Activated T-cell treated with anti-CD3 and anti-CD28 coated beads, Interleukin-2, amount 50 U/mL, for 72 hours (primary cell): ENCODE measurements at places on chromosomes 7 and 10. TPM values are rescaled to one million over a fixed set of nuclear protein-coding genes. Genes with fewer than 3 reads are reported as not detected.

Gene POU6F2
- 0.14 TPM for total RNA-seq

Gene PRTFDC1
- total RNA-seq: 0.46 TPM

Gene ARL5B
- 18.5 TPM for total RNA-seq

Gene GIMAP1
- 9.3 TPM for total RNA-seq

Gene OR2A42
- not detected for total RNA-seq

Gene KCNMA1
- total RNA-seq: 1.0 TPM

Gene POM121C
- 72.5 TPM for total RNA-seq

Gene SORBS1
- total RNA-seq: 2.4 TPM

Gene AGAP6
- 18.4 TPM for total RNA-seq

DNA sequence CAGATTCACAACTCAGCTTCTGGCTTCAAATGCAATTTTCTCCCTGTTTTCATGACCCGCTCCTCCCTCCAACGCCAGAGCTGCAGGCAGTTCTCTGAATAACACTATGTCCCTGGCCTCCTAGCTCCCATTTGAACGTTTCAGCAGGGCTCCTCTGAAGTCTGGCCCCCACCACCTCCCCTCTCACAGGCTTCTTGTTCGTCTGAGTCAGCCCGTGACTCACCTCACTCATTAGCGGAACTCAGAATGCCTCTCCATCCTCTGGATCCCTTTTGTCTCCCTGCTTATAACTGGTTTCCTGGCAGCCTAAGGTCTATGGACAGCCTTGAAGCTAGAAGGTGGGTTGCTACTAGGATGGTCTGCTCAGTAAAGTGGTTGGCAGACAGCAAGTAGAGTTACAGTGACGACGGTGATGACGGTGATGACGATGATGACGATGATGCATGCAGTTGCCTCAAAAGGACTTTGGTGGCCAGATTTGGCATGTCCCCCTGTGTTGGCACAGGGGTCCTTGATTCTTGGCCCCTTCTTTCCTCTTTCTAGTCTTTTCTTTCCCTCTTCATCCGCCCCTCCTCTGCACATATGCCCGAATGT lies 83.3 kb upstream of the MKLN1 start:
- no peak for DNase-seq
- H3K4me1 ChIP-seq: no peaks in the 10 kb centered on the region
- H3K36me3 ChIP-seq: no peaks in the 10 kb centered on the region
- no peak overlapping the region for H3K4me3 ChIP-seq
- H3K27me3 ChIP-seq: peaks cover 4% of the 10 kb centered on the region

GRCh38 chr10:59036311-59037017 lies 140.0 kb upstream of the PHYHIPL start:
- no peak overlapping the region for H3K4me3 ChIP-seq
- no peaks in the 10 kb centered on the region for H3K27me3 ChIP-seq
- no peak for DNase-seq
- H3K36me3 ChIP-seq: no peaks in the 10 kb centered on the region
- H3K27ac ChIP-seq: no peak overlapping the region
- no peaks in the 10 kb centered on the region for H3K4me1 ChIP-seq

GRCh38 chr10:76641215-76641614 lies 996.4 kb downstream of the KCNMA1 start:
- no peak overlapping the region for H3K4me3 ChIP-seq
- no peak overlapping the region for H3K27ac ChIP-seq
- DNase-seq: no peak

DNA sequence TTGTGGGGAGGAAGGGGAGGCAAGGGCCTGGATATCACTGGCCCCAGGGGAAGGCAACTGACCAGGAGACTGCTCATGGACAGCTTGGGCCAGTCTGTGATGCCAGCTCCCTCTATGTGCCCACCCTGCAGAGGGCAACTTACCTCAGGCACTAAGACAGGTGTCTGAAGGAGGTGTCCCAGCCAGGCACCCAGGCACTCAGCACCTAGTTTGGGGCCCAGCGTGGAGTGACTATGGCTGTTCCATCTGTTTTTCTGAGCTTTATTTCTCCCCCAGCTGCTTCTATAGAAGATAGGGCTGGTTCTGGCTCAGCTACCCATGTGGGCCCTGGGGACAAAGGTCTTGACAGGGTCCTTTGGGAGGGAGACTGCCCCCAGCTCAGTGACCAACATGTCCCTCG lies 150.6 kb upstream of the PCBD1 start:
- H3K4me3 ChIP-seq: no peak overlapping the region
- no peak for DNase-seq
- H3K4me1 ChIP-seq: no peaks in the 10 kb centered on the region
- no peak overlapping the region for H3K27ac ChIP-seq
- H3K36me3 ChIP-seq: no peaks in the 10 kb centered on the region

DNA sequence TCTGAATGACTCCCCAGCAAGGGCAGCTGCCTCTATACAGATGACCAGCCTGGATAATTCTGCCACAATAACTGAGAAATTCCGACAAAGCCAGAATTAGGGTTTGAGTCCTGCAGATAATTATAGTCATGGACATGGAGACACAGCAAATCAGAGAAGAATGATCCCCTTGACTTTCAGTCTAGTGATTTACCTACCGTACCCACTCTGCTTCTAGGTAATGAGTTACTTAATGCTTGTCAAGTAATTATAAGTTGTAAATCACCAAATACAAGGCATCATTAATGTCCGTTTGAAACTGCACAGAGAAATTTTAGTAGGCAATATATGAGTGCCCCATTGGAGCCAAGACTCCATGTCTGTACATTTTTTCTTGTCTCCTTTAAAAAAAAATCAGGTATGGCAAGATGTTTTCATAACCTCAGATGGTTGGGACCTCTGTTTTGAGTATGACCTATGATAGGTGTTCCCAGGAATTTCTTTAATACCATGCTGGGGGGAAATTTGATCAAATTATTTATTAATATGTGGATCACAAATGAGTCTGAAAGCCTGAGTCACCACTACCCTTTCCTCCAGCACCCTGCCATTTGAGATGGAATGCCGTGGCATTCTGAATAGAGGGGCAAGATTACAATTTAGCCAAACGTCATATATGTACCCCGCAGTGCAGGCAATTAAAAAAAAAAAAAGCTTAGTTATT lies 5.5 kb upstream of the ARID5B start:
- H3K4me1 ChIP-seq: peaks cover 48% of the 10 kb centered on the region
- no peaks in the 10 kb centered on the region for H3K27me3 ChIP-seq
- peaks cover 2% of the 10 kb centered on the region for H3K36me3 ChIP-seq

GRCh38 chr7:24521917-24522623 lies 51.2 kb upstream of the PALS2 start:
- no peak overlapping the region for H3K4me3 ChIP-seq
- no peaks in the 10 kb centered on the region for H3K36me3 ChIP-seq
- H3K27ac ChIP-seq: no peak overlapping the region

GRCh38 chr10:29588629-29589421 lies 45.9 kb downstream of the SVIL start:
- peaks cover 17% of the 10 kb centered on the region for H3K4me1 ChIP-seq
- no peak for DNase-seq
- H3K27me3 ChIP-seq: no peaks in the 10 kb centered on the region
- no peak overlapping the region for H3K4me3 ChIP-seq

DNA sequence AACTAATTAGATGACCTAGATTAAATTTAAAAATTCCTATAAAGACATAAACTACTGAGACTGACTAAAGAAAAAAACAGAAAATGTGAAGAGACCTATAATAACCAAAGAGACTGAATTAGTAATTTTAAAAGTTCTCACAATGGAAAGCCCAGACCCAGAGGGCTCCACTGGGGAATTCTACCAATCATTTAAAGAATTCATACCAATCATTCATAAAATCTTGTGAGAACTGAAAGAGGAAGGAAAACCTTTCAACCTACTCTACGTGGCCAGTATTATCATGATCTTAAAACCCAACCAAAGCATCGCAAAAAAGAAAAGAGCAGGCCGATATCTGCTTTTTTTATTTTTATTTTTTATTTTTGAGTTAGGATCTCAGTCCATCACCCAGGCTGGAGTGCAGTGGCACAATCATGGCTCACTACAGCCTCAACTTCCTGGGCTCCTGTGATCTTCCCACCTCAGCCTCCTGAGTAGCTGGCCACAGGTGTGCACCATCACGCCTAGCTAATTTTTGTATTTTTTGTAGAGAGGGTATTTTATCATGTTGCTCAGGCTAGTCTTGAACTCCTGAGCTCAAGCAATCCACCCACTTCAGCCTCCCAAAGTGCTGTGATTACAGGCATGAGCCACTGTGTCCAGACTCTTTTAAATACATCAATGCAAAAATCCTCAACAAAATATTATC lies 48.6 kb downstream of the DGKI start:
- no peaks in the 10 kb centered on the region for H3K4me1 ChIP-seq
- H3K27ac ChIP-seq: no peak overlapping the region
- no peak overlapping the region for H3K4me3 ChIP-seq
- H3K36me3 ChIP-seq: no peaks in the 10 kb centered on the region
- DNase-seq: no peak

DNA sequence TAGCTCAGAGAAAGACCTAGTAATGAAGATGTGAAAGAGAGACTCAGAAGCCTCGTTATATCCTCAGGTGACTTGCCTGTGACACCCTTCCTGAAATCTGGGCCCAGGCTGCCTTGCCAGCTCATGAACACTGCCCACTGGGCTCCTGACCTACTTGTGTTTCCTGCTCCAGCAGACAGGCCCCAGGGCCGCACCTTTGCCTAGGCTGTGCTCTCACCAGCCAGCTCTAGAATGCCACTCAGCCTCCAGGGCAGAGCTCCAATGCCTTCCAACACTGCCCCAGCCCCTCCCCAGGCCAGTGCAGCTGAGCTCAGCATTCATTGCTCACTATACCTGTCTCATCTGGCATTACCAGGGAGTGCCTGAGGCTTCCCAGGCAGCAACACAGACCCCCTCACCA lies 94.3 kb downstream of the DLG5 start:
- no peaks in the 10 kb centered on the region for H3K27me3 ChIP-seq
- H3K36me3 ChIP-seq: no peaks in the 10 kb centered on the region
- no peak for DNase-seq
- H3K4me1 ChIP-seq: peaks cover 17% of the 10 kb centered on the region
- no peak overlapping the region for H3K4me3 ChIP-seq

DNA sequence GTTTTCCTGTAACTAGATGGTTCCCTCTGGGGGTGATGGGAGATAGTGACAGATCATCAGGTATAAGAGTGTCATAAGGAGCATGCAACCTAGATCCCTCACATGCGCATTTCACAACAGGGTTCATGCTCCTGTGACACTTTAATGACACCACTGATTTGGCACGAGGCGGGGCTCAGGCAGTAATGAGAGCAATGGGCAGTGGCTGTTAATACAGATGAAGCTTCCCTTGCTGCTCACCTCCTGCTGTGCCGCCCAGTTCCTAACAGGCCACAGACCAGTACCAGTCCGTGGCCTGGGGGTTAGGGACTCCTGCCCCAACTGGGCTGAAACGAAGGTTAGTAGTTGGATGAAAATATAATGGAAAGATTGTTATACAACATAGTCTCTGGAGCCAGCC lies 201.6 kb upstream of the LRRN3 start:
- no peaks in the 10 kb centered on the region for H3K36me3 ChIP-seq
- H3K27me3 ChIP-seq: no peaks in the 10 kb centered on the region
- peaks cover 11% of the 10 kb centered on the region for H3K4me1 ChIP-seq
- no peak for DNase-seq
- no peak overlapping the region for H3K27ac ChIP-seq
- no peak overlapping the region for H3K4me3 ChIP-seq

DNA sequence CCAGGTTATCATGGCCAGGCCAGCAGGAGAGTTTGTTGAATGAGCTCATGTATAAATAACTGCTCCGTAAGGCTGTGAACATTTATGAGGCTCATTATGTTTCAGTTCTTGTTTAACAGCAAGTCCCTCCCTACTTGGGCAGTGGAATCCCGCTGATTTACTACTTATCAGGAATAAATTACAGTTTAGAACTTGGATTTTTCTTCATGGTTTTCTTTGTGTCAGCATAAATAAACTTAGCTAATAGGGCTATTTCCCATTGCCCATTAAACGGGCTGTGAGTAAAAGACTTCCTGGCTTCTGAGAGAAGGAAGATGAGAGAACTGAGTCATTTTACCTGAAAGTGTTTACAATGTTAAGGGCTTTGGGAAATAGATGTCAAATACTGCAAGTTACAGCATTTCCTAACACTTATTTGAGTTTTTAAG lies 701.6 kb upstream of the ANKRD30A start:
- H3K4me3 ChIP-seq: no peak overlapping the region
- H3K27me3 ChIP-seq: no peaks in the 10 kb centered on the region
- H3K36me3 ChIP-seq: no peaks in the 10 kb centered on the region
- no peak for DNase-seq

- DNase-seq: no peak
- H3K4me1 ChIP-seq: no peaks in the 10 kb centered on the region
- no peak overlapping the region for H3K27ac ChIP-seq
- H3K27me3 ChIP-seq: peaks cover 56% of the 10 kb centered on the region
- H3K36me3 ChIP-seq: no peaks in the 10 kb centered on the region
These were observed 87.5 kb upstream of the NRP1 start for GRCh38 chr10:33421789-33422462.

- no peak overlapping the region for H3K27ac ChIP-seq
- H3K4me3 ChIP-seq: no peak overlapping the region
- DNase-seq: no peak
- H3K36me3 ChIP-seq: no peaks in the 10 kb centered on the region
These were observed 114.6 kb downstream of the CYTH3 start for GRCh38 chr7:6157685-6158423.

DNA sequence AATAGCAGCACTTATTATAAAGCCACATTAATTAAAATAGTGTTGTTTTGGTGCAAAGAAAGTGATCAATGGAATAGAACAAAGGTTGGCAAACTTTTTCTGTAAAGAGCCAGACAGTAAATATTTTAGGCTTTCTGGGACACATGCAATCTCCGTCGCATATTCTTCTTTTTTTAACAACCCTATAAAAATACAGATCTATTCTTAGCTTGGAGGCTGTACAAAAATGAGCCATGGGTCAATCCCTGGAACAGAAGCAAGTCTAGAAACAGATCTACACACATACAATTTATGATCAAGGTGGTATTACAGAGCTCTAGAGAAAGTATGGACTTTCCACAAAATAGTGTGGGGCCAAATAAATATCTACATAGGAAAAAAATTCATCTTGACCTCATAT lies 71.8 kb downstream of the ARHGAP21 start:
- H3K27me3 ChIP-seq: no peaks in the 10 kb centered on the region
- no peak for DNase-seq
- H3K27ac ChIP-seq: no peak overlapping the region
- no peak overlapping the region for H3K4me3 ChIP-seq
- H3K4me1 ChIP-seq: peaks cover 7% of the 10 kb centered on the region

DNA sequence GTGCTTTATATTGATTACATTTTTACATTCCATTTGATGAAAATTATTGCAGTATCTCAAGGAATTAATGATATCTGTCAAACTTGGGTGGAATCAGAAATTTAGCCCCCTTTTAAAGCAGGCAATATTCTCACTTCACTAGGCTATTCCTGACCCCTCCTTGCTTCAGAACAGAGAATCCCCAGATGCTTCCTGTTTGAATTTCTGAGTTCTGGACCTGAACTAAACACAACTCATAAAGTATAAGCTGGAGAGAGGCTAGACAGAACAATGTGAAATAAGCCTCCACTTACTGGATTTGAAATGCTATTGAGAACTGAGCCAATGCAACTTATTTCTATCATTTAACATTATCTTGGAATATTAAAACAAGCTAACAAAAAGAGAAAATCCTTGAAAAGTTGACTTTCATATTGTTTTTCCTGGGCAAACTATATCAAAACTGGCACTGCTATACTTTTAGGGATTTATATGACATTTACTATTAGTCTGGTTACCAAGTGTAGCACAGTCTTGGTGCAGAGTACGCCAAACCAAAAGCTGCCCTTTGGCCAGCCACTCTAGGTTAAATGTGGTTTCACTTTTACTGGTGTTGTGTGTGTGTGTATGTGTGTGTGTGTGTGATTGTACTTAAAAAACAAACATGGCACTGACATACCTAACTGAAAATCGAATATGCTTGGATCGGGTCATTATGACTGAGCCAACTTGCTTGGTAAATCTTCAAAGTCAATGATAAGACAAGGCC lies 19.0 kb upstream of the AGMO start:
- H3K36me3 ChIP-seq: no peaks in the 10 kb centered on the region
- no peaks in the 10 kb centered on the region for H3K27me3 ChIP-seq
